ENCODE measurements at places on chromosomes 12 and 14.

GRCh38 chr12:65155784-65156183 is 13.6 kb upstream of the LEMD3 start:
- DNase-seq, result no peak

DNA sequence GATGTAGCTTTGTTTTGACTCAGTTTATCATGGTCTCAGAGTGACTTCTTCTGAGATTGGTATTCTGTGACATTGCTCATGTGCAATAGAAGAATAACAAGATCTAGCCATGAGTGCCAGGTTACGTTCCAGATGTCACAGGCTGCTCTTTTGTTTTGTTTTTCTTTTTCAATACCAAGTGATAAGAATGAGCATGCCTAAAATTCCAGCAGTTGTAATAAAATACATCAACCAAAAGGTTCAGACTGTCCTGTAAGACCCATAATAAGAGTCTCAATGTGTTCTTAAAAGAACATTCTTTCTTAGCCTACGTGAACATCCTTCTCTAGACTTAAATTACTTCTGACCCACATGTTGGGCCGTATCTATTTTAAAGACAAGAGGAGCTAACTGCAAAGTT is 669.2 kb downstream of the DIO2 start:
- no peak for DNase-seq

GRCh38 chr12:13350381-13350780 is 153.9 kb downstream of the EMP1 start:
- no peak for DNase-seq

GRCh38 chr12:109836916-109837315 is 3.7 kb upstream of the TRPV4 start:
- DNase-seq, result no peak

Measured in HS-27A (cell line).